ENCODE measurements at places on chromosomes 12 and 14. TPM values are rescaled to one million over a fixed set of nuclear protein-coding genes. Genes with fewer than 3 reads are reported as not detected.

Gene DBX2
- not detected for total RNA-seq

Gene AVPR1A
- total RNA-seq = not detected

Gene PTGR2
- total RNA-seq = 7.5 TPM

Gene AGAP2
- under 0.01 TPM for total RNA-seq

Gene KCNA5
- not detected for total RNA-seq

Gene HPD
- not detected for total RNA-seq

Gene CBLN3
- total RNA-seq = 5.6 TPM

Gene CABP1
- total RNA-seq = not detected

Data from GM23248 (cell line).